ENCODE measurements at places on chromosomes 5 and 9.
A peak's percentile ranks its signal among the peaks of the same experiment; 100 is the strongest.

DNA sequence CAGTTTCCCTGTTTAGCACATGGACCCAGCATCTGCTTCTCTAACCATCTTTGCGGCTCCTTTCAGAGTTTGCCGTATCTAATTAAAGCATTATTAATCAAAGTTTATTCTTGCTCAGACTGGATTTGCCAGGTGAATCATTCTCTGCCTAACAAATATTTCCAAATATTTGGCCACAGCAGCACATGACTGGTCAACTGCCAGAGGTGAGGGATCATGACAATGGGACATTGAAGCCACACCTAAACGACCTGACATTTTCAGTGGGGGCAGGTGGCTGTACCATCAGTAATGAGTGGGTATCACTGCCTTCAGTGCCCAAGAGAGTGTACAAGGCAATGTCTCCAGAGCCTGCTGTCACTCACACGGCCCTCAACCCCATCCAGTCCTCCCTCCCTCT lies 80.4 kb downstream of the DIRAS2 start:
- DNase-seq, result no peak

- peak; percentile 18 for DNase-seq
These were observed 29.2 kb upstream of the CEP120 start for GRCh38 chr5:123452401-123452800.

DNA sequence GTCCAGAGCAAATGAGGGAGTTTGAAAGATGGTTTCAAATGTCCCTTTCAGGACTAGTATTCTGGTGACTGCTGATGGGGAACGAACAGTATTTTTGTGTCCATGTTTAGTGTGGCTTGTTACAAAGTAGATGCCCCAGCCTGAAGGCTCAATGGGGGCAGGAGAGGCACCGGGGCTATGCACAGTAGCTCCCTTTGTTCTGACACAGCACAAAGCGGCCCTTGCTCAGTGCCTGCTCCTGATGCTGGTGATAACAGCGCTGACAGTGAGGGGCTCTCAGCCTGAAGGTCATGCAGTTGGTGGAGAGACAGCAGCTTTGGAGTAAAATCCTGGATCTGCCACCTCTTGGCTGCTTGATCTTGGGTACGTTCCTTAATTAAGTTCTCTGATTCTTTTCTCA lies 188.9 kb downstream of the SLIT3 start:
- DNase-seq, result no peak

GRCh38 chr5:80474929-80475328 lies 13.0 kb upstream of the FAM151B start:
- no peak for DNase-seq

DNA sequence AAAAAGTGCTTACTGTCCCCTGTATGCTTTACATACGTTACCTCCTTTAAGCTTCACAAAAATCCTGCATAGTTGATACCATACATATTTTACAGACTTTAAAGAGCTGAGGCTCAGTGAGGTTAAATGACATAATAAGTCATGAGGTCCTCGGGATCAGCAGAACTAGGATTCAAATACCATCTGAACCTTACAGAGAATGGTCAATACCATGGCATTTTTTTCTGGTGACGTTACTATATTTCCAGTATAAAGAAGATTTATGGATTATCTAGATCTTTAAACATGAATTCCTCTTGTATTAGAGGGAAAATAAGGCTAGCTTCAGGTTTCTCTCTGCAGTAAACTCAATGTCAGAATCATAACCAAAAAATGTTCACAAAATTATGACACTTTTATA lies 153.7 kb upstream of the GPR151 start:
- DNase-seq, result no peak
